ENCODE measurements at places on chromosomes 3 and 15.

DNA sequence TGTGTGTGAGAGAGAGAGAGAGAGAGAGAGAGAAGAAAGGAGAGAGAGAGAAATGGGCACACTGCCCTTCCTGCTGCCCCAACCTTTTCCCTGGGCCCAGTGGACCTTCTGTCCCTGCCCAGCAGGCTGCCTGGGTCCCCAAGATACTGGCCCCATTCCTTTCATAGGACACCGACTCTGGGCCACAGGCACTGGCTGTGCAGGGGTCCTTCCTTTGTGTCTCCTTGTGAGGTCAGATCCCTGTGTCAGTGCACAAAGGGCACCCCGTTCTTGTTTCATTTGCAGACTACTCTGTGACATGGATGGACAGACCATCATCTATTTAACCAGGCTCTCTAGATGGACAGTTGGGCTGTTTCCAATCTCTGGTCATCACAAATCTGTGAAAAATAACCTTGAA is 21.3 kb upstream of the KLF13 start:
- DNase-seq, result no peak

DNA sequence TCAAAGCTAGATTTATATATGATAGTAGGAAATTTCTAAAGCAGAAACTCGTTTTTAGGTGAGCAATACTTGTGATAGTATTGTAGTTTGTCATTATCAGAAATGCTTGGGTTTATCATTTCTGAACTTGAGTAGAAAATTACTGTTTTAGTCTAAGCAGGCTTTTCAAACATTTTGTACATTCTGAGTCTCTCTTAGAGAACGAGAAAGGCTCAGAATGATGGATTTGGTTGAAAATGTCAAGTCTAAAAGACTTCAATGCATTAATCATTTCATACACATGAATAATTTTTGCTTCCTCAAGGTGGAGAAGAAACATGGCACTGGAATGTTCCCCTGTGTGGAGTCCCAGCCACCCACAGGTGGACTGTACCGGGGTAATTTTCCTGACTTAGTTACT is 387.1 kb downstream of the NAALADL2 start:
- no peak for DNase-seq

GRCh38 chr15:75043509-75044257 is 20.3 kb downstream of the PPCDC start:
- peak; percentile 100 for DNase-seq

DNA sequence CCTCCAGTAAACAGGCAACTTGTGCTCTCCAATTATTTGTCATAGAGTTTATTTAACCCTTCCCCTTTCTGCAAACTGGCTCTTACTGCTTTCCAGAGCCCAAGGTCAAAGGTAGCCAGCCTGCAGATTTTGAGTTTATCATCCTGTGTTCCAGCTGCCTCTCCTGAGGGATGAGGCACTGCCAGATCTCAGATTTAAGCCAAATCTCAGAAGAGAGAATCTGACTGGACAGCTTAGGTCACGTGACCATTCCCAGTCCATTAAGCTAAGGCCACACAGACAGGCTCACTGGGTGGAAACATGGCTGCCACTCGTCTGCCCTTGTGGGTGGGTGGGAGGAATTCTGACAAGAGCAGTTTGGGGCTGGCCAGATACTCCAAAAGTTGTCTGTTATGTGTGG is 8.6 kb upstream of the SIAH2 start:
- peak; percentile 52 for DNase-seq

GRCh38 chr3:82556113-82556512 is 794.7 kb upstream of the GBE1 start:
- DNase-seq, result no peak

GRCh38 chr3:136802481-136802996 is 16.4 kb upstream of the SLC35G2 start:
- peak; percentile 29 for DNase-seq

DNA sequence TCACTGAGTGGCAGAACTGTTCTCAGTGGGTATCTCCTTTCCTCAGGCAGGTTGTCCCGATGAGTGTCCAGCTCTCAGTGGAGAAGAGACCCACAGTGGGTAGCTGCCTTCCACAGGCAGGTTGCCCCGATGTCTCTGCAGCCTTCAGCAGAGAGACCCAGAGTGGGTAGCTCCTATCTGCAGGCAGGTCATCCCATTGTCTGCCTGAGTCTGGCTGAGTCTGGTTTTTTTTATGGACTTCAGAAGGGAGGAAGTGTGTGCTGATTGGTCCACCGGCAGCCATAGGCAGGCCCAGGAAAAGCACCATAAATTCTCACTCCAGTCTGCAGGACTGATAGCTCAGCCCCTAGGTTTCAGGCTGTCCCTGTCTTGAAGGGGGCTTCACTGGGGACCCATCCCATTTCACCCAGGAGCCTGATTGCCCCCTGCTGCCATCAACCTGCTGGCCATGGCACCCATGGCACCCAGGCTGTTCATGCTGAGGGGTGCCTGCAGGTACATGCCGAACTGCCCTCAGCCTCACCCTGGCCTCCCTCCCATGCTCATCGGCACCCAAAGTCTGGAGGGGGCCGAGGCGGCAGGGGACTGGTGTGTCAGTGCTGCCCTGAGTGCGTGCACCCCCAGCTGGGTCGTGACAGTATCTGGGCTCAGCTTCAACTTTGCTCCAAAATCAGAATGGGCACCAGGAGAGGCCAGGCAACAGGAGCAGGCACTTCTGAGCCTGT is 3.6 kb upstream of the LIMD1 start:
- DNase-seq, result no peak

GRCh38 chr15:85044251-85044853 is 62.7 kb downstream of the PDE8A start:
- DNase-seq, result peak; percentile 76

- no peak for DNase-seq
These were observed 8.8 kb upstream of the DNAJA4 start for GRCh38 chr15:78255421-78256043.

DNA sequence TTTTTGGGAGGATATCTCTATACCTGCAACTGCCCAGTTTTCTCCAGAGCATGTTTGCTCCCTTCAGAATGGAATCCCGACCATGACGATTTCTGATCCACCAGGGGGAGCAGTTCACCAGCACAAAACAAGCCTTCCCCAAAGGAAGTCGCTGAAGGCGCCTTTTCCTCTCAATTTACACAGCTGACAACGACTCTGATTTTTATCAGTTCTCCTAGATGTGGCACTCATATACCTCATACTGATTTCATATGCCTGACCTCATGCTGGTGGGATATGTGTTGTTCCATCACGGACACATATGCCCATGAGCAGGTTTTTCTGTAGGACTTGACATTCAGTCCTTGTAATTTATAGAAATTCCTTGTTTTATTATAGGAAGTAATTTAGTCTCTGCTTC is 1028.2 kb downstream of the MCTP2 start:
- DNase-seq, result peak; percentile 81

DNA sequence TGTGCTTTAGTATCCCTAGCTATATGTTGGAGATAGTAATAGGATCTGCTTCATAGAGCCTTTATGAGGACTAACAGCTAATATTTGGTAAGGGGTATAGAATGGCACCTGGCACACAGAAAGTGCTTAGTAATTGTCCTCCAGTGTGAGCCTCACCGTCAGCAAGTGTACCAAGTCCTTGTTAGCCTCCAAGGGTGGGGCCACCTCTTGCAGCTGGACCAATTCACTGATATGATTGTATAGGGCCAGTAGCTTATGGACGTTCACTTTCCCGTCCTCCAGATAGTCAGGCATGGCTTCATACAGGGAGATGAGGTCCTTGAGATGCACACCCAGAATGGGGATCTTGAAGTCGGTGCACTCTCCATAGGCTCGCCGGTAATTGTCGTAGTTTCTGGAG is 53.6 kb downstream of the FAM98B start:
- DNase-seq, result no peak

GRCh38 chr15:83207009-83207659 is 489 bp downstream of the HDGFL3 start:
- no peak for DNase-seq

DNA sequence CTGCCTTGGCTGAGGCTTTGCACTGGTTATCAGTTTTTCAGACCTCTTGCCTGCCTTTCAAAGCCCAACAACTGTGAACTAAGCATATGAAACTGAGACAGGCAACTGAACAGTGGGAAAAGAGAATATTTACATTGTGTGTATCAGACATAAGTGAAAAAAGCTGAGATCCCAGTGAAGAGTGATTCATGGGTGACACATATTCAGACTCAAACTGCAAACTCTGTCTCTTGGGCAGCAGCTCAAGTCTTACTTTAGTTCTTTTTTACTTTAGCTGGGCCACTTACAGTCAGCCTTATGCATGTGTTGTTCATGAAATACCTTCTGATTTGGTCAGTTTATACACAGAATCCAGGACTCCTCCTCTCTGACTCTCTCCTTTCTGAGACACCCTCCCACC is 19.2 kb downstream of the SUCLG2 start:
- DNase-seq, result peak; percentile 96

DNA sequence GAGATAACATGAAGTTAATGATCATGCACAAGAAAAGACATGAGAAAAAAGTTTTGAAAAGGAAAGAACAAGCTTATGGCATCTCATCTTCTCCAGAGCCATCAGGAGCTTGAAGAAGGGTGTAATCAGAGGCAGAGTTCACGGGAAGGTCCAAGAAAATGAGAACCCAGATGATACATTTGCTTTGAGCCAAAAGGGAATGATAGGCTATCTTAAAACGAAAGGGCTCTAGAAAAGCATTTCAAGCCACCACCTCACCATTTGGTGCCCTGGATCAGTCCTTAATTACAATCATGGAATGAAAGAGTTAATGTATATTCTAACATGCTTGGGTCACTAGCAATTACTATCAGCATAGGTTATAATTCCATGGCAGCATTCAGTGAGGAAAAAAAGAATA is 781.8 kb downstream of the ROBO1 start:
- DNase-seq, result peak; percentile 11

GRCh38 chr3:111904376-111905241 is 45.5 kb downstream of the PHLDB2 start:
- DNase-seq, result peak; percentile 95

DNA sequence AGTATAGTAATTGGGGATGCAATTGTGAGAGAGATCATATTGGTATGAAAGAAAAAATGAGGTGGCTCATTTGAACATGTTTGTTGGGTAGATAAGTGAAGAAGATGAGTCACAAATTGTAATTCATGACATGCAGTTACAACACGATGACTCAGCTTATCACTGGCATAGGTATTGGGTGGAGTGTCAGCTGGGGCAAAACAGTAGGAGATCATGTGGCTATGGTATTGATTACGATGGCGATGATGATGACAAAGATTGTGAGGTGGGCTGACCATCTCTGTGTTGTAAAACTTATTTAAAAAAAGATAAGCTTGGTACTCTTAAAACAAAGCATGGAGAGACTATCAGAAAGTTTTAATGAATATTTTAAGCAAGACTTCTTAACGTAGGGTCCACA is 11.6 kb upstream of the DPH6 start:
- peak; percentile 96 for DNase-seq

DNA sequence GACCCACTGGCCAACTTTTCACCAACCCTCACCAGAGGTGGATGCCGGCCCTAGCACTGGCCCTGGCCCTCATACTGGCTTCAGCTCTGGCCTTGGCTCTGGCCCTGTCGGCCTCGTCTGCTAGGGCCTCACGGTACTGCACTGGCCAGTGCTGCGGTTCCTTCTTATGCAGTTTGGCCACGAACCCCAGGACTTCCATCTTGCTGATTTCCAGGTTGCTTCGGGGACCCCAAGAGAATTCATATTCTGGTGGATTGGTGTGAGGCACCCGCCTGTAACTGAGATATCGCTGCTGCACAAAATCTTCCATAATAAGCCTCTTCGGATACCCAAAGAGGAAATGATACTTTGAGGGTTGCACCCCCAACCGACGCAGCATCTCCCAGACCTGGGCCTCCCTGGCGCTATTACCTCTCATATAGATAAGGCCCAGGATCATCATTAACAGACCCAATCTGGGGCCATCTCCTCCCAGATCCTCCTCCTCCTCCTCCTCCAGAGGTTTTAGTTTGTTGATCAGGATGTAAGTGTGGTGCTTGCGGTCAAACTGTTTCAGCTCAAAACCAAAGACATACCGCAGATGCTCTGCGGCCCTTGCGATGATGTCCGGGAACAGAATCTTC is 883 bp downstream of the MAGEF1 start:
- peak; percentile 62 for DNase-seq

DNA sequence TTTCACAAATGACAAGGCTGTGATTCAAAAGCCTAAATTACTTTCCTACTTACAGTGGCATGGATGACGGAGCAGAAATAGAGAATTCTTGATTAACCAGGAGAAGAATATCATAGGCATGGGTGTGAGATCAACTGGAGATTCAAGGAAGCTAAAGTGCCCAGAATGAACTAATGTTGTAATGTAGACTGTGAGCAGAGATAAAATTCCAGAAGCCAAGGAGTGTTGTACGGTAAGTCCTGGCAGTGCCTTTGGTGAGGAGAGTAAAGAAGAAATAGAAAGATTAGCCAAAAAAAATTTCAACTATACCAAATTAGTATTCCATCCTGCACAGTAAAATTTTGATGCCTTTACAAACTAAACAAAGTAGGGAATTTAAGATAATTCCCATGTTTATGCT is 75.9 kb downstream of the ZBTB20 start:
- no peak for DNase-seq

DNA sequence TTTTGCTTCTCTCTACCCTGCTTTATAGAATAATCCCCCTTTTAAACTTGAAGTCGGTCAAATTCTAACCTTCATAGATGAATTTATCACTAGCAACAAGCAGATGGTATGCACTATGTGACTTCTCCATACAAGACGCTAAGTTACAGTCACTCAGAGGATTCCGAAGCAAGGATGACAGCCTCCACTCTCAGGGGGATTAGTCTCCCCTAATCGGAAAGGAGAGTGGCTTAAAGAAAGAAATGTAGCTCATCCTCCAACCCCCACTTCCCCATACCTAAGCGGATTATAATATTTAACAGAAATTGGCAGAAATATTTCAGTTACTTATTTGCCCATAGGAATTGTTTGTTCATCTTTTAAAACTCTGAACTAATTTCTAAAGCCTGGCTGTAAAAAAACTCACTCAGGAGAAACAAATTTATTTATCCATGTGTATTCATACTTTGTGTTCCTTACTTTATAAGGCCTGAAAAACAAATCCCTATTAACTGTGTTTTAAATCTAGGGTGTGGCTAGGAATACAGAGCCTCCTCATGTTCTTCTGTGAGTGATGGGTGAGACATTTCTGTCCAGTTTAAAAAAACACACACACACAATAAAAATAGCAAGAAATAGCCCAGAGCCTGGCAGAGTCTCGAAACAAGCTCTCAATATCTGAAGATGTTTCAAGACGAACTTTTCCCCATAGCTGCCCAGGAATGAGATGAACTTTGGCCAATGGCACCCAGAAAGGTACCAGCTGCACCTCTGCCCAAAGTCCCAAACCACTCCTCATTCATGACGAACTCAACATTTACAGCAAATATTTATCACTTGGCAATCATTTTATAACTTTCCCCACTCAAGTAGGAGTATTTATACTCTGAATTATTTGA is 18.7 kb downstream of the SIAH2 start:
- no peak for DNase-seq

Data from fibroblast of mammary gland (primary cell).